ENCODE measurements at places on chromosomes 3 and 15.
A peak's percentile ranks its signal among the peaks of the same experiment; 100 is the strongest.

DNA sequence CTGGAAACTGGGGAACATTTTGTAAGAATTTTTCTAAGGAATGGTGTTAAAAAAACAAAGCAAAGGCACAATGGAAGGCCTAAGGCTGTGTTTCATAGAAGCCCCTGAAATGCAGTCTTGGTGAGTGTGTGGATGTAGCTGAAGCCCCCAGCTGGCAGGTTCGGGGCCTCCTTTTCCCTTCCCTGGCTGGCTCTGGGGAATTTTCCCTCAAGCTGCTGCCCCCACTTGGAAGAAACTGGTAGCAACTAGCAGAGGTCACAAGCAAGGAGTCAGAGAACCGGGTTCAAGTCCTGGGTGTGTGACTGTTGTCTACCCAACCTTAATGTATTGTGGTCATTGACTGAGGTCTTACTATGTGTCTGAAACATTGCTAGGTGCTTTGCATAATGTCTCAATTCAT lies 85.3 kb upstream of the MYZAP start:
- no peak for DNase-seq

GRCh38 chr3:49020330-49021212 lies 1.4 kb upstream of the NDUFAF3 start:
- DNase-seq = no peak

GRCh38 chr3:148789146-148789545 lies 38.5 kb upstream of the CPB1 start:
- no peak for DNase-seq

- no peak for DNase-seq
Observed at GRCh38 chr3:191631496-191631895, 170.5 kb downstream of the PYDC2 start.

DNA sequence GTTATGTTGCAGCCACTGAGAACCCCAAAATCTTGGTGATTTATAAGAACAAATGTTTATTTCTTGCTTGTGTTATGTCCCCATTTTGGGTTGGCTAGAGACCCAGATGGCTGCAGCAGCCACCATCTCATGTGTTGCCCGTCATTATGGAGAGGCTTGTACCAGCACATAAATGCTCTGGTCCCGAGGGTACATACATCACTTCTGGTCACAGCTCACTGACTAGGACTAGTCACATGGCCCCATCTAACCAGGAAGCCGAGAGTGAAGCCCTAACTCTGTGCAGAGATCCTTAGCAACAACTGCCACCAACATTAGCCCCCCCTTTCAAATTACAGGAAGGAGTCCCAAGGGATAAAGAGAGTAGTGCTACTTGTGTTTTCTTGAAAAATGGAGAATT lies 25.5 kb upstream of the HACD2 start:
- peak; percentile 73 for DNase-seq

DNA sequence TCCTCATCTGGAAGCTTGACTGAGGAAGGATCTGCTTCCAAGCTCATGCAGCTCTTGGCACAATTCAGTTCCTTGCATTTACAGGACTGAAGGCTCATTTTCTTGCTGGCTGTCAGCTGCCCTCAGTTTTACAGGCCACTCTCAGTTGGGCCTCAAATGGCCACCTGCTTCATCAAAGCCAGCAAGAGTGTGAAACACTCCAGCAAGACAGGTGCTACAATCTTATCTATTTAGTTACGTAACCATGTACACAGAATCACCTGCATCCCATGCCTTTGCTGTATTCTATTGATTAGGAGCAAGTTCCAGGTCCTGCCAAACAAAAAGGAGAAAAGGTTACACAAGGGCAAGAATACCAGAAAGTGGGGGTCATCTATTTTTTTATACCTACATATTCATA lies 40.8 kb downstream of the RHCG start:
- no peak for DNase-seq

DNA sequence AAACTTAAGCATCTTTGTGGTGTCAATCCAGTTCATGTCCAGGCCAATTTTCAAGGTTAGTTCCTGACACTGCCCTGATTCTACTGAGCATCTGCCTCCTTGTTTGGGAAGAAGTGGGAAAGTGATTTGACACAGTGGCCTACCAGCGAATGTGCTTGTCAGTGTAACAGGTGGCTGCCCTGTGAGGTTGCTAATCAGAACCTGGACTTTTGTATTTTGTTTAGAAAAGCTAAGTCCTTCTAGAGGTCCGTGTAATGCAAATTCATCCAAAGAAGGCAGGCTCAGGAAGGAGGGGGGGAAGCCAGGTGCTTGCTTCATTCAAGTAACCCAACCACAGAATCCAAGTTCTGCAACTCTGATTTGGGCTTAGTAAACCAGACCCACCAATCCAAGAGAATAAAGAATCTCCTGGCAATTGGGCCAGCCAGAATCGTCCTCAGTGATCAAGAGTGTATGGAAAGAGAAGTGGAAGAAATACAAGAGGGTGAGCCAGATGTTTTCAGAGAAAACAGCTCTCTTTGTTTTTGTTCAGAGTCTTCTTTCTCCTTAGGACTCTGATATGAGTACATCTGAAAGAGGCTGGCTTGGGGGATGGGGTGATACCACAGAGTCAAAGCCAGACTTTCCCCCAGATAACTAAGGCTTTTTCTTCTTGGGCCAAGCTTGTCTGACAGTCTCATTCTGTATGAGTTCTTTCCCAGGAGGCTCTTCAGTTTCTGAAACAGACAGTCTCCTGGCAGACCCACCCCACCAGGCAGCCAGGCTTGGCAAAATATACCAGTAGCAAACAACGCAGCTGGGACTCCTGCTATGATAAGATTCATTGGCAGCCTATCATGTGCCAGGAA lies 508.9 kb upstream of the TBL1XR1 start:
- no peak for DNase-seq

DNA sequence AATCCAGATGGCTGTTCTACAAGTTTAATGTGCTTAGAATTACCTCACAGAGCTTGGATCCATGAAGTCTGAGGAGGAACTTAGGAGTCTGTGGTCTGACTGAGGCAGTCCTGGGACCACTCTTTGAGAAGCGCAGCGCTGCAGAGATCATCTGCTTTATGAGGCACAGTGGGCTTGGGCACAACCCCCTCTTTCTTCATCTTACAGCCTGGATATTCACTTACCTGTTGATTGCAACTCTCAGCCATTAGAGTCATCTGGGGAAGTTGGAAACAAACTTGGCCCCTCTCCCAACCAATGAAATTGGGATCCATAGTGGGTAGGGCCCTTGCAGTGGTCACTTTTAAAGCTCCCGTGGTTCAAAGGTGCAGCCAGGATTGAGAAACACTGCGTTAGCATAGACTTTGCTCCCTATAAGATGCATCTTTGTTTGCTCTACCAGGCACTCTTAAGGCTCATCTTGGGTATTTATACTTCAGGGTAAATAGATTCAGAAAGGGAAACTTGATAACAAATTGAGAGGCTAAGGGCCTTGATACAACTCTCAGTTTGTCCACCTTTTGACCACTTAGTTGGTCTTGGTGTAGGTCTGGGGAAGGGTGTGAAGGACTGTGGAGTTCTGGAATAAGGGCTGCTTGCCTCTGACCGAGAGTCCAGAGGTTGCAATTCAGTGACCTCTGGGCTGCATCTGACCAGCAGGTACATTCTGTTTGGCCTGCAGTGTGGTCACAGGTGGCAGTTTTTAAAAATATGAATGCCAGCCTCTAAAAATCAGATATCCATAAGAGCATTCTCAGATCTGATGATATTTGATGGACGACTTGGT lies 22.8 kb downstream of the FEM1B start:
- no peak for DNase-seq

- no peak for DNase-seq
Observed at GRCh38 chr3:172261054-172261453, 187.2 kb downstream of the GHSR start.

All from RCC 7860 (cell line).